ENCODE measurements at places on chromosomes 16 and 17.

DNA sequence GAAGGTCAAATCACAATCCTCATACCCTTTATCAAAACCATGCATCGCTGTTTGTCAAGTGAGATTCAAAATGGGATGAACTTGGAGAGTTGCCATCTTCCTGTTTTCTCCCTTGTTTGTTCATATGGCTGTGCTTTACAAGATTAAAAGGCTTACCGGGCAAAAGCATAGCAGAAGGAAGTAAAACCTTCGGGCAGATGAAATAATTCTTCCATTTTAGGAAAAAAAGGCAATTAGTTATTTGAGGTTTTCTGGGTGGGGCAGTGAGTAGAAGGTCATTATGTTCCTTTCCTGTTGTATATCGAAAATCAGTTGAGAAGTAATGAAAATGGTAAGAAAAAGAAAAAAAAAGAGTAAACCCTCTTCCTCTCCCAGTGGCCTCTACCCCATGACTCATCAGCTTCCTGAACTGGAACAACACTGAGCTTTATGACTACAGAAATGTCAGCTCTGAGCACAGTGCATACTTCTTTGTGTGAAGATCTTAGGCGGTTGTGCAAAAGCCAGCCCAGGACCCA, 369.2 kb downstream of the CDH13 start:
- DNase-seq = no peak

DNA sequence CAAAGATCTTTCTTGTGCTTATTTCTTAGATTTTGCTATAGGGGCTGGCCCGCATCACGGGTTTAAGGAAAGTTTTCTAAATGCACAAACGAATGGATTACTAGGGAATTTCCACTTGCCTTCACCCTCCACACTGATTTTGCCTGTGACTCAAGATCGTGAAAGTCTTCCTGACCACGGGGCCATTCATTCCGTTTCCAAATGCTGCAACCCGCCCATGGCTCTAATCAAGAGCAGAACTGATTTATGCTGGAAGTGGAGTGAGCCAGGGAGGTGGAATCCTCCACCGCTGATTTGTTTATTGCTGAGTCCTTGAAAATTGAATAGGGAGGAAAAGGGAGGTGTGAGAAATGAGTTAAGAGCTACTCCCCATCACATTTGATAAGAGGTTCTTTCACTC, 52.4 kb downstream of the CA10 start:
- no peak for DNase-seq

- DNase-seq = no peak
Observed at GRCh38 chr16:88478889-88479792, 26.1 kb downstream of the ZFPM1 start.

- no peak for DNase-seq
Observed at GRCh38 chr16:17590711-17591654, 120.2 kb upstream of the XYLT1 start.

DNA sequence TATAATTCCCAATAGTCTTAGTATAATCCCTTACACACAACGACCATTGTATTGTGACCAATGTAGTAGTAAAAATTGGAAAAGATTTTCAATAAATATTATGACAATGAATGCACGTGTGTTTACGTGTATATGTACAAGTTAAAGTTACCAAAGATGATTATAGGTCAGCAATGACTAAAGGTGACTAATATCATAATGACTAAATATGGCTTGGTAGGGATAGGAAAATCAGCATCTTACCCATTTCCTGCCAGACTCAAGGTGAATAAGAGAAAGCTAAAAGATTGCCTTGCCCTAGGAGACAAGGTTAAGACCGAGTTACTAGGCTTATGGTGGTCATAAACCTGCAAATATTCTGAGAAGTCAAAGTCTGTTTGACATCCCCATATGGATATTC, 34.4 kb downstream of the CPD start:
- DNase-seq = no peak

- no peak for DNase-seq
Observed at GRCh38 chr17:4082136-4082924, 60.5 kb downstream of the ZZEF1 start.

- DNase-seq = no peak
Observed at GRCh38 chr17:9900044-9900594, 5.0 kb downstream of the RCVRN start.

GRCh38 chr17:63538693-63539595, 11.3 kb upstream of the DCAF7 start:
- DNase-seq = no peak

All from left ventricle myocardium inferior (tissue), 1 donor.